CD8-positive, alpha-beta memory T cell (primary cell): ENCODE measurements at places on chromosomes 7 and 10. TPM values are rescaled to one million over a fixed set of nuclear protein-coding genes. Genes with fewer than 3 reads are reported as not detected.

DNA sequence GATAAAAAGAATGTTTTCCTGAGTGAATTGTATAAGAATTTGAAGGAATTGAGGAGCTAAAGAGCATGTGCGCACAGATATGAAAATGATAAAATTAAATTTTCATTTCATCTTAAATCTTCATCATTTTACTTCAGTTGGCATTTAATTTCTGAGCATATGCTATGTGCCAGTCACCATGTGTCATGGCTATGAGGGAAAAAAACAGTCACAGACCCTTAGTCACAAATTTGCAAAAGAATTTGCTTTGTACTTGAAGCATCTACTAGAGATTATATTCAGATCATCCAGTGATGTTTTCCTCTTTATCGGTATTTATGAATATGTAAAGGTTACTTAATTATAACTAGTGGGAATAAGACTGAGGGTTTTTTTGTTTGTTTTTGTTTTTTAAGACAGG, 29.8 kb downstream of the VCL start:
- DNase-seq = no peak
- no peaks in the 10 kb centered on the region for H3K36me3 ChIP-seq
- H3K27me3 ChIP-seq = no peaks in the 10 kb centered on the region
- no peak overlapping the region for H3K4me3 ChIP-seq

GRCh38 chr7:24834128-24834798, 77.0 kb upstream of the GSDME start:
- no peak overlapping the region for H3K4me3 ChIP-seq
- H3K27ac ChIP-seq = no peak overlapping the region
- no peaks in the 10 kb centered on the region for H3K36me3 ChIP-seq
- no peak for DNase-seq
- H3K4me1 ChIP-seq = peaks cover 20% of the 10 kb centered on the region

DNA sequence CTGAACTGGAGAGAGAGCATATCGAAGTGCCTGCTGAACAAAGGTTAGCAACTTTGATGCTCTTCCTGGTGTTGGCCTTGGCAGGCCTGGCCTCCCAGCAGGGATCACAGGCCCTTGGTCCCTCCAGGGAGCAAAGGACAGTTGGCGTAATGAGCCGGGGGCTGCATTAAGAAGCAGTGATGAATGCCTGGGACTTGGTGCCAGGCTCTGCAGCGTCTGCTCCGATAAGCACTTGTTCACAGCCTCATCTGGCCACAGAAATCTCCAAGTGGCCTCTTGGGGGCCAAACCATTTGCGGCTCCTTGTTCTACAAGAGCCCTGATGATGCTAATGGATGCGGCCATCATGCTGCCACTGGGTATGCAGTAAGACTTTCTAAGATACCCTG, 31.8 kb downstream of the CRHR2 start:
- no peak for DNase-seq
- H3K27ac ChIP-seq = no peak overlapping the region
- H3K4me3 ChIP-seq = no peak overlapping the region
- H3K36me3 ChIP-seq = no peaks in the 10 kb centered on the region

- H3K4me3 ChIP-seq = no peak overlapping the region
- no peaks in the 10 kb centered on the region for H3K4me1 ChIP-seq
- no peak for DNase-seq
- H3K27me3 ChIP-seq = no peaks in the 10 kb centered on the region
These were observed 341.5 kb downstream of the GALNT17 start for GRCh38 chr7:71473366-71473967.

DNA sequence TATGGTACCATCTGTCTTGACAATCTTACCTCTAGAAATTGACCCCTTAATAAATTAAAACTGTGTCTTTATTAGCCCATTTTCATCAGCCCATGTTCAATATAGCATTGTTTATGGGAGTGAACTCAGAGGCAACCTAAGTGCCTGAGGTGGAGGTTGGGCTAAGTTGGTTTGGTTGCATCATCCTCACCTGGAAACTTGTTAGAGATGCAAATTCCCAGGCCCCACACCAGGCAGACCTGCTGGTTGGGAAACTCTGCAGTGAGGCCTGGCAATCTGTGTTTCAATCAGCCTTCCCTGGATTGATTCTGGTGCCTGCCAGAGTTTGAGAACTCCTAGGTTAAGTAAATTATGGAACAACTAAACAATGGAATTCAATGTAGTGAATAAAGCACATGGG, 9.4 kb upstream of the FAM170B start:
- no peak overlapping the region for H3K4me3 ChIP-seq
- H3K4me1 ChIP-seq = no peaks in the 10 kb centered on the region
- H3K27ac ChIP-seq = no peak overlapping the region
- H3K27me3 ChIP-seq = no peaks in the 10 kb centered on the region

GRCh38 chr10:86900955-86901354, 56.5 kb downstream of the MMRN2 start:
- H3K4me1 ChIP-seq = no peaks in the 10 kb centered on the region
- H3K27me3 ChIP-seq = no peaks in the 10 kb centered on the region
- H3K36me3 ChIP-seq = no peaks in the 10 kb centered on the region
- no peak overlapping the region for H3K4me3 ChIP-seq
- H3K27ac ChIP-seq = no peak overlapping the region

DNA sequence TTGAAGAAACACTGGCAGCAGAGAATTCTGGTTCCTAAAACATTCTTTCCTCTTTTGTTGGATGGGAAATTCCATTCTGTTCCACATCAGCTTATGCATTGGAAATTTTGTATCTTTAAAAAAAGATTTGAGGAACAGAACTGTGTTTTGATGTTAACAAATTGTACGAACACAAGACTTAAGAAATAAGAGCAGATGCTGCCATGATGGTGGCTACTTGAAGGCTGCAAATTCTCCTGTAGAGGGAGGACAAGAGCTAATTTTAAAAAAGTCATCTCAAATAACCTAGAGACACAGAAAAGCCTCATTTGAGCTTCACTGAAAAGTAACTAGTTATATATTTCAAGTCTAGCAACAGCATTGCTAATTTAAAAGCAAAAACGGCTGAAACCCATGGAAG, 29.8 kb downstream of the NDUFB2 start:
- DNase-seq = peak; percentile 5
- no peak overlapping the region for H3K27ac ChIP-seq
- H3K4me1 ChIP-seq = peaks cover 15% of the 10 kb centered on the region
- no peaks in the 10 kb centered on the region for H3K36me3 ChIP-seq

GRCh38 chr10:97768322-97769315, 3.2 kb downstream of the SFRP5 start:
- H3K4me3 ChIP-seq = no peak overlapping the region
- H3K4me1 ChIP-seq = no peaks in the 10 kb centered on the region
- H3K36me3 ChIP-seq = no peaks in the 10 kb centered on the region
- H3K27me3 ChIP-seq = peaks cover 13% of the 10 kb centered on the region

DNA sequence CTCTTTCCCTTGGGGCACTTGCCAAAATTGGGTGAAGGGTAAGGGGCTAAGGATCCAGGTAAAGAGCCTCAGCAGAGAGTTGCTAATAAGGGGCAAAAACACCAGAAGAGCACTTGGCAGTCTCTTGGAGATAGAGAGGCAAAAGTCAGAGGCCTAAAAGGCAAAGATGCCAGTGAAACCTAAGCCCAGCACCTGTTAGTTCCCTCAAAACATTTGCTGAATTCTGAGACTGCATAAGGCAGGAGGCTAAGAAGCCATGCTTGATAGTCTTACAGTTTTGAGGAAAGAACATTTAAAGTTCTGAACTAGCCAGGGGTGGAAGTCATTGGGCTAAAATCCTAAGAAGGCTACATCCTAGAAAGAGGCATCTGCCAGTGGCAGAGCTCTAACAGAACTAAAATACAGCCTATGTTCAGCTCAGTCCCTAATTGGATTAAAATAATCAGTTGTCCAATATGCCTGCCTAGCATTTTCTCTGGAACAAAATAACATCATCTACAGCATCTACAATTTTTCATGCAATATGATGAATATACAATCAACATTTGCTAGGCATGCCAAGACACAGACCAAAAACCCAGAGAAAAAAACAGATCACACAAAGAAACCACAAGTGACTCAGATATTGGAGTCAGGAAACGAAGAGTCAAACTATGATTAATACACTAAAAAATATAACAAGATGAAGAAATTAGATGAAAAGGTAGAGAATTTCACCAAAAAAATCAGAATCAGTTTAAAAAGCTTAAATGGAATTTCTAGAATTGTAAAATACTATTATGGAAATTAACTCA, 7.7 kb downstream of the HTR7 start:
- no peak for DNase-seq
- H3K4me3 ChIP-seq = no peak overlapping the region
- no peaks in the 10 kb centered on the region for H3K36me3 ChIP-seq
- H3K27me3 ChIP-seq = peaks cover 12% of the 10 kb centered on the region
- H3K27ac ChIP-seq = no peak overlapping the region
- no peaks in the 10 kb centered on the region for H3K4me1 ChIP-seq

- no peak within 1 kb of the TSS for H3K4me3 ChIP-seq
- DNase-seq = no peak
- H3K27ac ChIP-seq = no peak within 1 kb of the TSS
- H3K4me1 ChIP-seq = no peaks in the 10 kb centered on the region
- H3K36me3 ChIP-seq = no peaks in the 10 kb centered on the region
These were observed at the start of gene TMEM196 for GRCh38 chr7:19772841-19773760. Gene TMEM196, minus strand, starts transcription at chr7:19773617. Its CDS starts 921 bp downstream, at chr7:19772696.

DNA sequence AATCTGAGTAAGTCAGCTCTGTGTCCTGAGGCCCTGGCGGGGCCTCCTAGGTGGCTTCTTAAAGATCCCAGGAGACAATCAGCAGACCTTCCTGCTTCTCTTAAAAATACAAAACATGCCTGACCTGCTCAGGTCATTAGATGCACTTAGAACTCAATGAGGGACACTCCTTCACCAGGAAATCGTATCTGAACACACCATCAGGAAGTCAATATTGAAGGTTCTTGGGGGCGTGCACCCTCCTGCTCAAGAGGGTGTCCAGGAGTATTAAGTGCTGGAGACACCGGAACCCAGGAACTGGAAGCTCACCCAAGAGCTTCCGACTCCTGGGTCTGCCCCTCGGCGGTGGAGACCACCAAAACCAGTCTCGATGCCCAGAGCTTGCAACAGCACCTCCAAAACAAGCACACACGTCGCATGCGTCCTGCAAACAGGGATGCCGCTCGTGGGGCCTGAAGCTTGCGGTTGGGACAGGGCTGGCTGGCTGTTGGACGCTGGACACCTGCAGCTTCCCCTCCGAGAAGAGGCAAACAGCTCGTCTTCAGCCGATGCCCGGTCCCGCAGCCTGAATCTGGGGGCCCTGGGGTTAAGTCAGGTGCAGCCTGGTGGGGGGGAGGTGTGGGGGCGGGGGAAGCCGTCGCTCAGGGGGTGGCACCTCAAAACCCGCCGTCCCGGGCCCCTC, 803 bp downstream of the RAPGEF5 start:
- no peak overlapping the region for H3K4me3 ChIP-seq
- H3K27ac ChIP-seq = no peak overlapping the region
- no peaks in the 10 kb centered on the region for H3K4me1 ChIP-seq
- H3K27me3 ChIP-seq = no peaks in the 10 kb centered on the region
- no peak for DNase-seq
- H3K36me3 ChIP-seq = no peaks in the 10 kb centered on the region

GRCh38 chr7:45484094-45484493, 90.1 kb upstream of the ADCY1 start:
- no peak overlapping the region for H3K4me3 ChIP-seq
- H3K27me3 ChIP-seq = no peaks in the 10 kb centered on the region
- H3K36me3 ChIP-seq = no peaks in the 10 kb centered on the region
- H3K27ac ChIP-seq = no peak overlapping the region
- H3K4me1 ChIP-seq = no peaks in the 10 kb centered on the region
- DNase-seq = no peak

- no peaks in the 10 kb centered on the region for H3K4me1 ChIP-seq
- no peaks in the 10 kb centered on the region for H3K36me3 ChIP-seq
- no peak overlapping the region for H3K27ac ChIP-seq
- DNase-seq = no peak
These were observed 279.7 kb downstream of the ADRA2A start for GRCh38 chr10:111356571-111356970.

DNA sequence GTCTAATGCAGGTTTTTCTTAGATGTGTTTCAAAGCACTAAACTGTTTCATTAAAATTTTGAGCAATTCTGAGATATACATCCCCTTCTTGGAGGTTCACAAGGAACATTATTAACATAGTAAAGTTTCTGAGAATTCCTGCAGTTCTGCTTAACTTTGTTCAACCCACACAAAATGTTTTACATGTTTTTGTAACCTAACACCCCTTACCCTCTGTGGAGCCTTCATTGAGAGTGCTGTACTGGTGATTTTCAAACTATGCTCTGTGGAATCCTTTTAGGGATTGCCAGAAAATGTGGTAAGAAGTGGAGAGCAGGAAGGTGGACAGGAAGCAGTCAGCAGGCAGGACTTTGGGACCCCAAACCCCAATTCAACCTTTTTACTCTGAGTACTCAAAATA, 53.6 kb upstream of the ABCB5 start:
- no peak overlapping the region for H3K27ac ChIP-seq
- H3K36me3 ChIP-seq = no peaks in the 10 kb centered on the region
- no peaks in the 10 kb centered on the region for H3K4me1 ChIP-seq
- no peak overlapping the region for H3K4me3 ChIP-seq

GRCh38 chr10:26706936-26707335, 9.4 kb downstream of the PDSS1 start:
- peaks cover 4% of the 10 kb centered on the region for H3K36me3 ChIP-seq
- DNase-seq = no peak
- H3K27me3 ChIP-seq = no peaks in the 10 kb centered on the region
- H3K27ac ChIP-seq = no peak overlapping the region

DNA sequence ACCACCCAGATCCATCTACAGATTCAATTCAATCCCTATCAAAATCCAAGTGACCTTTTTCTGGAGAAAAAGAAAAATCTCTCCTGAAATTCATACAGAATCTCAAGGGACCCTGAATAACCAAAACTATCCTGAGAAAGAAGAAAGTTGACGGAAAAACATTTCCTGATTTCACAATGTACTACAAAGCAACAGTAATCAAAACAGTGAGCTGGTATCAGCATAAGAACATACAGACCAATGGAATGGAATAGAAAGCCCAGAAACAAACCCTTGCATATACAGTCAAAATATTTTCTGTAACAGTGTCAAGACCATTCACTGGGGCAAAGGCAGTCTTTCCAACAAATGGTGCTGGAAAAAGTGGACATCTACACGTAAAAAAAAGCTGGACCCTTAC, 89.9 kb downstream of the JMJD1C start:
- no peak overlapping the region for H3K4me3 ChIP-seq
- H3K27me3 ChIP-seq = no peaks in the 10 kb centered on the region
- H3K4me1 ChIP-seq = no peaks in the 10 kb centered on the region
- no peak overlapping the region for H3K27ac ChIP-seq

- H3K27ac ChIP-seq = no peak overlapping the region
- no peaks in the 10 kb centered on the region for H3K27me3 ChIP-seq
- no peaks in the 10 kb centered on the region for H3K36me3 ChIP-seq
These were observed 25.9 kb downstream of the DGKI start for GRCh38 chr7:137820677-137821420.

- no peak for DNase-seq
- H3K4me1 ChIP-seq = peaks cover 20% of the 10 kb centered on the region
- H3K27me3 ChIP-seq = no peaks in the 10 kb centered on the region
- H3K27ac ChIP-seq = no peak overlapping the region
These were observed 89.6 kb downstream of the FOXL3 start for GRCh38 chr7:379456-380138.

Gene VWDE
- 0.55 TPM for total RNA-seq

Gene PAOX
- total RNA-seq = 6.7 TPM

Gene HMX3
- not detected for total RNA-seq

Gene UTF1
- not detected for total RNA-seq
